SK-N-SH treated with all-trans-retinoic acid at 6 μM for 48 hours (cell line): ENCODE measurements at places on chromosomes 1 and 21.

- peak; percentile 20; the same call in 2 of the 3 replicates for ATAC-seq
These were observed 244.8 kb upstream of the VAMP3 start for GRCh38 chr1:7526196-7526866.

DNA sequence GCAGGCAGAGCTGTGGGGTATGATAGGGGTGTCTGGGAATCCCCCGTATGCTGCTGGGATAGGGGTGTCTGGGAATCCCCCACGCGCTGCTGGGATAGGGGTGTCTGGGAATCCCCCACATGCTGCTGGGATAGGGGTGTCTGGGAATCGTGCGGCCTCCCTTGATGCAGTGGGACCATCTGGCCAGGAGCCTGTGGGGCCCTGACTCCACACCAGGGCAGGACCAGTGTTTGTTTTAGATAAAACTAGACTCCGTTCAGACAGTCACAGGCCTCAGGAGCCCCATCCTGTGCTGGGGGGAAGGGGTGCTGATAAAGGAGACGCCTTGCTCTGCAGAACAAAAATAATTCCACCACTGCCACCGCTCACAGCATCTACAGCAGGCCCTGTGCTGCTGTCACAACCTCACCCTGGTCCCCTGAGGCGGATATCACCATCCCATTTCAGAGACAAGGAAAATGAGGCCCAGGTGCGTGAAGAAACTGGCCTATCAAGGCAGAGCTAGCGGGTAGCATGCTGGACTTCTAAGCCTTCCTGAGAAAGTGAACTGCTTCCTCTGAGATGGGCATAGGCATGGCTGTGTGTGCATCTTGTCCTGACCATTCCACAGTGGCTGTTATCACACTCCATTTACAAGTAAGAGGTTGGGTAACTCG lies 24.0 kb downstream of the ECE1 start:
- no peak for ATAC-seq

GRCh38 chr1:186212568-186213224 lies 162.4 kb downstream of the TPR start:
- ATAC-seq = peak; percentile 99

DNA sequence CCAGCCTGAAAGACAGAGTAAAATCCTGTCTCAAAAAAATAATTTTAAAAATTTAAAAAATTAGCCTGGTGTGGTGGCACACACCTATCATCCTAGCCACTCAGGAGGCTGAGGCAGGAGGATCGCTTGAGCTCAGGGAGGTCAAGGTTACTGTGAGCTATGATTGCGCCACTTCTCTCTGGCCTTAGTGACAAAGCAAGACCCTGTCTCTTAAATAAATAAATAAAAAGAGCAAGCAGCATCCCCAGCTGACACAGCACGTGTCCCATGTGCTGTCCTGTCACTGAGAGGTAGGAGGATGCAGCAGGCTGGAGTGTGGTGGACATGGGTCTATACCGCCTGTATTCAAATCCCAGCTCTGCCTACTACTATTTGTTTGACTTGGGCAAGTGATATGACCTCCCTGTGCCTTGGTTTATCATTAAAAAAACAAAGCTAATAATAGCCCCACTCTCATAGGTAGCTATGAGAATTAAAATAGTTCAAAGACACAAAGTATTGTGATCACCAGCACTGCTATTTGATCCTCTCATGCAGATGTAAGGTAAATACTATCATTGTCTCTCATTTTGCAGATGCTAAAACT lies 22.2 kb upstream of the ECE1 start:
- no peak for ATAC-seq

GRCh38 chr1:220454155-220454777 lies 73.7 kb upstream of the MARK1 start:
- ATAC-seq = no peak

DNA sequence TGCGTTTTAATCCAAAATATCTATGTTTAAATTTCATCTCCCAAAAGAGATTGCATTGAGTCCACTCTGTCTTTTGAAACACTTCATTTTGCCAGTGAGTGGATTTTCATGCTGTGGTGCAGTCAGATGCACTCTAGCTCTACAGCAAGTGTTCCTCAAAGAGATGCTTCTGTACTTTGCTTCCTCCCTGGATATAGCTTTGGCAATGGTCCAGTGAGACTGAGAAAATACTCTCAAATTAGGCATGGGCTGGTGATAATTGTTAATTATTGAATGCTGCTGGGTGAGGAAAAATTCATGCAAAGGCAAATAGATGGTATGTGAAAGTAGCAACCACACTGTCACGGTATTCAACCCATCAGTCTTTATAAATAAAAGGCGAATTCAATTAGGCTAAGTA lies 396.9 kb downstream of the ADGRL2 start:
- no peak for ATAC-seq

GRCh38 chr1:204725821-204726448 lies 40.4 kb upstream of the LRRN2 start:
- no peak for ATAC-seq

DNA sequence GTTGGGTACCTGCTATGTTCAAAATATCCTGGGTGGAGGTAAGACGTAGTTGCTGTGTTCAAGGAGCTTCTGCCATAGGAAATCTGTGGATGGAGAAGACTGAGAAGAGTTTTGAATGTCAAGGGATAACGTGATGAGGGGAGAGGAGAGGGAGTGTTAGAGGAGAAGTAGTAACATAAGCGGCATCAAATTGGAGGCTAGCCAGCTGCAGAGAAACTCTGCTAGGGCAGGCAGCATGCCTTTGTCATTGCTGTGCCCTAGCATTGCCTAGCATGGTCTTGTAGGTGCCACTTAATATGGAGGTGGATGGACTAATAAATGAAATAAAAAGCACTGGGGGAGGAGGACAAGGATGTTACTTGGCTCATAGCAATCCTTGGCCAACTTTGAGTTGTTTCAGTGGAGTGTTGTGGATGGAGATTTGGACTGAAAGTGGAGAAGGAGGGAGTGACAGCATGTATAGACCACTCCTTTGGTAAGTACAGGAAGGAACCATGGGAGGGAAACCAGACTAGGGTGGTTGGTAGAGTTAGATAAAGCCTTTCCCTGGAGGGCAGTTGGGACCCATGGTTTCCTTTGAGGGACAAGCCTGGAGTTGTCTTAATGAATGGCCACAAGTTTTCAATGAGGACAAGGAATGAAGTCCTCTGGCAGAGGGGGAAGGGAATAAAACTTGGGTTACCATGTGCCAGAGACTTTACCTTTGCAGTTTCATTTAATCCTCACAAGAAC lies 6.3 kb downstream of the VANGL1 start:
- ATAC-seq = no peak

- ATAC-seq = peak; percentile 31
These were observed 64.5 kb downstream of the LRRC40 start for GRCh38 chr1:70140894-70141293.

GRCh38 chr21:36692114-36692834 lies 6.6 kb upstream of the SIM2 start:
- ATAC-seq = no peak

DNA sequence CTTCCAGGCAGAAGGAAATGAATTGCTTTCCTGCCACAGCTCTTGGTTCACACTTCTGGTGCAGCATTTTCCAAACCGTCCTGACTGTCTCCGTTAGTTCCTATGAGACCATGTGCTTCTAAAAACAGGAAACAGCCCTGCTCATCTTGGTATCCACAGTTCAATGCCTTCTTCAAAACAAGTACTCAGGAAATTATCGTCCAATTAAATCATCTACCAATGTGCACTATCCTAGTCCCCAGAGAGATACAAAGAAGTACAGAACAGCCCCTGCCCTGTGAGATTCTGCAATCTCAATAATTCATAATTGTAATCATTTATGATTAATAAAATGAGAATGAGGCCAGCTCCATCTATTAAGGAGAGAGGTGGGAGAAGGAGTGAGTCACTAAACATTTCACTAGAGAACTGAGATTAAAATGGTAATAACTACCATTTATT lies 11.2 kb downstream of the CLEC20A start:
- ATAC-seq = no peak

DNA sequence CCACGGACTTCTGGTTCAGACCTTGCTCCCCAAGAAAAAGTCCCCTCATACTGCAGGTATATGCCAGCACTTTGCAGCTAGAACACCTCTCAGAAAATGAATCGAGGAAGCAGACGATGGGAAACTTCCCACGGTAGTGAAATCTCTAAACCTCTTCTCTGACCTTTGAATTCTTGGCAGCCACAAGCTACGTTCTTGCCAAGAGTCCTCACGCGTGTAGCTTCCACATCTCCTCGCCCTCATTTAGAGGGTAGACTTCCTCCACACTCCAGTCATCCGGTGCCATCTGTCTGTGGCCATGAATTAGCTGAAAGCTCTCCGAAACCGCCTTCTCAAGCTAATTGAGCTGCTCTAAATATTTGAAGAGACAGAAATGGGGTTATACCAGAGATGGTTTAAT lies 127.8 kb downstream of the RGS7 start:
- ATAC-seq = no peak

DNA sequence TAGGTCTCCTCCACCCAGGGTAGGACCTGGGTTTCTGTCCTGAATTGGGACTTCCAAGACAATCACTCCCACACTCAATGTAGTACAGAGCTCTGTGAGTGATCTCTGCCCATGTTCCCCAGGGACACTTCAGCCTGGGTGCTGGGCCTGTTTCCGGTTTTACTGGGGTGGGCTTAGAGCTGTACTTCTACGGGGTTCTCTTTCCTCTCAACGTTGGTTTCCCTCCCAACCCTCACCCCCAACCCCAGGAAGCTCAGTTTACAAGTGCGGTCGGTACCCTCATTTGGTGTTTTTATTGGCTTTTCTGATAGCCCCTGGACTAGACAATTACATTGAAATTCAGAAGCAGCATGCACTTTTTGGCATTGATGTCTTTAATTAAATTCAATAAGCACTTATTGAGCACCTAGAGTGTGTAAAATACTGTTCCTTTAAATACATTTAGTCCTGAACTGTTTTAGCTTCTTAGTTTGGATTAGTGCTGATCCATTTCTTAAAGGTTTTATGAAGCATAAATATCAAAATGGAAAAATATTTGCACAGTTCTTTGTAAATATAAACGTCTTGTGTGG lies 542 bp upstream of the XPR1 start:
- ATAC-seq = no peak

- no peak for ATAC-seq
These were observed 14.6 kb upstream of the AIM2 start for GRCh38 chr1:159091180-159091560.
